ENCODE measurements at places on chromosomes 13 and 19.

DNA sequence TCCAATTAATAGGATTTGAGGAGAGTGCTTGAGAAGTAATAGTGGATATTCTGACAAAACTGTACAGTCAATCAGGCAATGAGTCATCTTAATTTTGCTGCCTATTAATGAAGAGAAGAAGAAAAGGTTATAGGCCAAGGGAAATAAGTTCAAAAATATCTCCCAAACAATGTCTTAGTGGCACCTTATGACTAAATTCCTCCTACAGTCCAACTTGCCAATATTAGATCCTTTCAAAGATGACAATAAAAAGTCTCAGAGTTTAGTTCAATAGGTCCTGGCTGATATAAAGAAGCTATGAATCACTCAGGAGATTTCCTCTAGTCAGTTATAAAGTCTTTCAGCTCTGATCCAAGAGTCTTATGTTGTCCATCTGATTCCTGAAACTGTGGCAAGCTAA is 27.9 kb downstream of the UGGT2 start:
- no peaks in the 10 kb centered on the region for H3K27me3 ChIP-seq
- H3K27ac ChIP-seq: no peak overlapping the region
- no peaks in the 10 kb centered on the region for H3K4me1 ChIP-seq
- DNase-seq: no peak

DNA sequence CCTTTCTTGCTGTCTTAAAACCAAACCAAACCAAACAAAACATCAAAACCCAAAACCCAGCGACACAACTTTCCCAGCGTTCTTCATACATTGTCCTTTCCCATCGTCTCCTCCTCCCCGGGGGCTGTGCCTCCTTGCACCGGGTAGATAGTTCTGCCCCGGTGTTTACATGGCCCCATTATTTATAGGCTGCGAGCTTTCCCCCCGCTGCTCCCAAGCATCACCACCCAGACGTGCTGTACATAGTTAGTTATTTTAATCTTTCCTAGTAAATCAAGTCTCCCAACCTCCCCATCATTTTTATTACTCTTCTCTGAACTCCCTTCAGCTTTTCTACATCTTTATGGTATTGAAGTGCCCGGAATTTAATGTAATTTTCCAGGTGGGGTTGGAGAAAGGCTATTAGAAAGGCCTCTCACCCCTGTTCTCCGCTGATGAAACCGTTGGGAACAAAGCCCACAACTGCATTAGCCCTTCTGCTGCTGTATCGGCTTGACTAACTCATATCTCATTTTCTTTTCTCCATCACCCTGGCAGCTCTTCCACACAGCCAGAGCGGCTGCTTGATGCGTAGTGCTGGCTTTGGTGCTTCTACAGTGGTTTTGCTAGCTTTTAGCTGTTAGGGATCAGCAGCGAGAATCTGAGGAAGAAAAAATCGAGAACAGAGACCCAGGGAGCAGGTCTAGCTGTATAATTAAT is 53.1 kb downstream of the FGF9 start:
- no peak overlapping the region for H3K4me3 ChIP-seq
- H3K36me3 ChIP-seq: no peaks in the 10 kb centered on the region
- no peaks in the 10 kb centered on the region for H3K4me1 ChIP-seq
- no peak overlapping the region for H3K27ac ChIP-seq
- H3K27me3 ChIP-seq: peaks cover 16% of the 10 kb centered on the region

DNA sequence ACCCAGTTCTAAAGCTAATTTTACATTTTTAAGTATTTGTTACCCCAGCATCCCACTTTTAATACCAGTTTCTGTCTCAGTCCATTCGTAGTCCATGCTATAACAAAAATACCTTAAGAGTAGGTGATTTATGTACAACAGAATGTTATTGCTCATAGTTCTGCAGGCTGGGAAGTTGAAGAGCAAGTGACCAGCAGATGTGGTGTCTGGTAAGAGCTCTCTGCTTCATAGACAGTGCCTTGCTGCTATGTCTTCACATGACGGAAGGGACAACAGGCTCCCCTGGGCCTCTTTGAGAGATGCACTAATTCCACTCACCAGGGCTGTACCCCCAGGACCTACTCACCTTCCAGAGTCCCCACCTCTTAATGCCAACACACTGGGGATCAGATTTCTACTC is 96.6 kb downstream of the COL4A2 start:
- peaks cover 36% of the 10 kb centered on the region for H3K4me1 ChIP-seq
- peak; percentile 65 for DNase-seq
- H3K36me3 ChIP-seq: no peaks in the 10 kb centered on the region
- H3K27ac ChIP-seq: peak overlapping the region; percentile 18
- H3K4me3 ChIP-seq: no peak overlapping the region

- no peaks in the 10 kb centered on the region for H3K36me3 ChIP-seq
- DNase-seq: no peak
- H3K4me1 ChIP-seq: no peaks in the 10 kb centered on the region
- H3K27ac ChIP-seq: no peak overlapping the region
Measured at GRCh38 chr13:69292789-69293425, 814.7 kb upstream of the ATXN8OS start.

DNA sequence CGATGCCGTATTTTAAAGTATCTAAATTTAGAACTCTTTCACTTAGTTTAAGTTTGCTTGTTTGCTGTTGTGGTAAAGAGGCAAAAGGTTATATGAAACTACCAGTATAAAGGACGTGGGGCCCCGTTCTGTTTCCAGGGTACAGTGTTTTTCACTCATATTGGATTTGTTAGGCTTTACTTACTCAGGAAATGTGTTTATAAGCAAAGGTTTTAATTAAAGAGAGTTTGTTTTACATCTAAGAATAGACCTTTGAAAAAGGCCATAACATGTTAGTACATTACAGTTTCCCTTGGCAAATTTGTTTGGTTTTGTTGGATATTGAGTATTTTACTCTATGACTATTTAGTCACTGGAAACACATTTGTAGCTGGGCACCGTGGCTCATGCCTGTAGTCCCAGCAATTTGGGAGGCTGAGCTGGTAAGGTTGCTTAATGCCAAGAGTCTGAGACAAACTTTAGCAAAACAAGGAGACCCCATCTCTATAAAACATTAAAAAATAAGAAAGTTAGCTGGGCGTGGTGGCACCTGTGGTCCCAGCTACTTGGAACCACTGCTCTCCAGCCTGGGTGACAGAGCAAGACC is 7.1 kb downstream of the DGKH start:
- H3K27ac ChIP-seq: no peak overlapping the region
- H3K36me3 ChIP-seq: no peaks in the 10 kb centered on the region
- DNase-seq: no peak
- no peak overlapping the region for H3K4me3 ChIP-seq
- H3K27me3 ChIP-seq: no peaks in the 10 kb centered on the region

DNA sequence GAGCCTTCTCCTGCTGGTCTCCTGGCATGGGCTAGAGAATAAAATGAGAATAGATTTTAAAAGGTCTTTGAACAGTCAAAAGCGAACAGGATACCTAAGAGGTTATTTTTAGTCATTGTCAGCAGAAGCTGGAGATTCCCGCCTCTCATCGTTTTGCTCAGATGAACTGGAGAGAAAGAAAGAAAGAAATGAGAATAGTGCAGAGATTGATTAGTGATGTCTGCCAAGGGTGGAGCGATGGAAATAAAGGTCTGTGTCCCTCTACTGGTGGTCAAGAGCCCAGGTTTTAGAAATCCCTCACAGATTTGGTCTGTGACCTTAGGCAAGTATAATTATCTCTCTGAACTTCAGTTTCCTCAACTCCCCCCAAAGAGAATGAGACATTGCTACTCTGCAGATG is 5.3 kb downstream of the NCAN start:
- H3K36me3 ChIP-seq: no peaks in the 10 kb centered on the region
- H3K4me1 ChIP-seq: no peaks in the 10 kb centered on the region
- no peak overlapping the region for H3K4me3 ChIP-seq
- H3K27me3 ChIP-seq: peaks cover 48% of the 10 kb centered on the region
- H3K27ac ChIP-seq: no peak overlapping the region
- DNase-seq: peak; percentile 71

- H3K27ac ChIP-seq: peak overlapping the region; percentile 83
- H3K27me3 ChIP-seq: no peaks in the 10 kb centered on the region
- peak; percentile 99 for DNase-seq
- H3K4me1 ChIP-seq: peaks cover 6% of the 10 kb centered on the region
Measured at GRCh38 chr19:46288896-46289588, 7.8 kb upstream of the HIF3A start.

DNA sequence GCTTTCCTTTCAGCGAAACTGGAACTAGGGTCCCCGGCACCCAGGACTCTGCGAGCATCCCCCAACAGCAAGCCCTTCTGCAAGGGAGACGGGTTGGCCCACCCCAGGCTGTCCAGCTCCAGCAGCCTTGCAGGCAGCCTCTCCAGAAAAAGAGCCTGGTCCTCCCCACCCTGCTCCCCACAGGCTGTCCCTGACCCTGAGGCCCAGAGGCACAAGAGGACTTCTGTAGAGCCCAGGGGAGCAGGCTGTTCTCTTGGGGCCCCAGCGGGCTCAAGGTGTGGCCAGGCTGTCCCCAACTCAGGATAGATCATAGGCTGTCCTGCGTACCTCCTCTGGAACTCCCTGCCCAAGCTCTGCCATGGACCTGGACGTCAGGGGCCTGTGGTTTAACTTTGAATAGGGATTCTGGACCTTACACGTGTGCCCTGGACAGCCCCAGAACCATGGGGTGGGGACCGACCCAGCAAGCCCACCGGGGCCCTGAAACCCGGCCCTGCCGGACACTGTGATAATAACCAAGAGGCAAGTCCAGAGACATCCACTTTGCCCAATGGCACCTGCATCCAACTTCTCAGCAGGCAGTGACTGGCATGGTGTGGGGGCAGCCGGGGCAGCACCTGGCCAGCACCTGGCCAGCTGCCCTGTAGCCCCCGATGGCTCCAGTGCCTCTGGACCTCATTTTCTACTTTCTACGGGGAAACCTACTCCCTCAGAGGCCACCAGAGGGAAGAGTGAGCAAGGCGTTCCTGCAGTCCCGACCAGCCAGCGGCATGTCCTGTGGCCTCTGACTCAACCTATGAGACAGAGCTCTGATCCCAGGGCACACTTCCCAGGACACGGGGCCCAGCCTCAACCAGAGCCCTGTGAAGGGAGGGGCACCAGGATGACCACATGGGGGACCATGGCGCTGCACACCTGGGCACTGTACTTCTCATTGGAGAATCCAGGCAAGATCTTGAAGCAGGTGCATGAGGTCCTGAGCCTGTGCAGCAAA is 50.9 kb upstream of the TPM4 start:
- DNase-seq: peak; percentile 31
- H3K27ac ChIP-seq: no peak overlapping the region
- H3K27me3 ChIP-seq: no peaks in the 10 kb centered on the region
- H3K4me1 ChIP-seq: peaks cover 5% of the 10 kb centered on the region

- peaks cover 4% of the 10 kb centered on the region for H3K4me1 ChIP-seq
- peak overlapping the region; percentile 79 for H3K27ac ChIP-seq
- DNase-seq: peak; percentile 34
- H3K4me3 ChIP-seq: no peak overlapping the region
Measured at GRCh38 chr13:35771898-35772297, 295.4 kb upstream of the MAB21L1 start.

DNA sequence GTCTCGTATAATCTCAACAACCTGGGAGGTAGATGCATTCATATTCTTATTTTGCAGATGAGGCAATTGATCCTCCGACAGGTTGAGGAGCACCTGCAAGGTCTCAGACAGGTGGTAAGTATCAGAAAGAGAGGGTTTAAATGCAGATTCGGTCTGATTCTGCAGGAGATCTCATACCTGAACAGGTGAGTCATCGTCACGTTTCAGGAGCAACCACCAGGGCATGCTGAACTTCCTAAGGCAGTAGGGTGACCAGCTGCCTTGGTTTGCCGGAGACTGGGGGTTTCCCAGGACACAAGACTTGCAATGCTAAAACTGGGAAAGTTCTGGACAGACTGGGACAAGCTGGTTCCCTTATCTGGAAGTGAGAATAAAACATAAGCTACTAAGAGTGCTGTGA is 68.8 kb upstream of the TSHZ3 start:
- no peaks in the 10 kb centered on the region for H3K36me3 ChIP-seq
- peaks cover 19% of the 10 kb centered on the region for H3K27me3 ChIP-seq
- no peak overlapping the region for H3K4me3 ChIP-seq
- no peaks in the 10 kb centered on the region for H3K4me1 ChIP-seq
- no peak overlapping the region for H3K27ac ChIP-seq
- no peak for DNase-seq

GRCh38 chr13:48507021-48507420 is 25.9 kb downstream of the RCBTB2 start:
- DNase-seq: no peak
- H3K27ac ChIP-seq: no peak overlapping the region
- no peaks in the 10 kb centered on the region for H3K27me3 ChIP-seq

DNA sequence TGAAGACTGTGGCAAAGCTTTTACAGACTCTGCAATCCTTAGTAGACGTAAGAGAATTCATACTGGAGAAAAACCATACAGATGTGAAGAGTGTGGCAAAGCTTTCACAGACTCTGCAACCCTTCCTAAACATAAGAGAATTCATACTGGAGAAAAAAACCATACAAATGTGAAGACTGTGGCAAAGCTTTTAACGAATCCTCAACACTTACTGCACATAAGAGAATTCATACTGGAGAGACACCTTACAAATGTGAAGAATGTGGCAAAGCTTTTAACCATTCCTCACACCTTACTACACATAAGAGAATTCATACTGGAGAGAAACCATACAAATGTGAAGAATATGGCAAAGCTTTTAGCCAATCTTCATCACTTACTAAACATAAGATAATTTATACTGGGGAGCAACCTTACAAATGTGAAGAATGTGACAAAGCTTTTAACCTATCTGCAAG is 50.1 kb upstream of the ZNF98 start:
- H3K27ac ChIP-seq: no peak overlapping the region
- no peak for DNase-seq
- no peak overlapping the region for H3K4me3 ChIP-seq
- no peaks in the 10 kb centered on the region for H3K4me1 ChIP-seq

GRCh38 chr13:93956426-93956825 is 523.1 kb downstream of the DCT start:
- H3K4me3 ChIP-seq: no peak overlapping the region
- no peaks in the 10 kb centered on the region for H3K36me3 ChIP-seq
- DNase-seq: peak; percentile 26
- H3K27ac ChIP-seq: no peak overlapping the region
- H3K4me1 ChIP-seq: no peaks in the 10 kb centered on the region

DNA sequence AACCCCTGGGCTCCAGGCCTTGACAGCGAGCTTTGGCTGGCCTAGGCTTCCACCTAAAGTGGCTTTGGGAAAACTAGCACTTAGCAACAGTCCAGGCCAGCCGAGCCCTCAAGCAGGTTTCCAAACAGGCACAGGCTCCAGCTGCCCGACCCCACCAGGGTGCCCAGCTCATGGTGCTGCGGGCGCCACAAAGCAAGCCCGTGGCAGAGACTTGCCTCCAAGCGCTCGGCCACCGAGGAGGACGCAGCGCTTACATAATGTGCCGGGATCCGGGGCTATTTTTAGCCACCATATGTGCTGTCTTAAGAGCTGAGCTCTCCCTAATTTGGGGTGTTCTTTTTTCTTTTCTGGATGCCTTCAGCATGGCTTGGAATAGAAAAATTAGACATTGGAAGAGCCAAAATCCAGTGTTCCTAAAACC is 56.1 kb upstream of the F7 start:
- no peaks in the 10 kb centered on the region for H3K4me1 ChIP-seq
- H3K27ac ChIP-seq: no peak overlapping the region
- peaks cover 56% of the 10 kb centered on the region for H3K27me3 ChIP-seq

DNA sequence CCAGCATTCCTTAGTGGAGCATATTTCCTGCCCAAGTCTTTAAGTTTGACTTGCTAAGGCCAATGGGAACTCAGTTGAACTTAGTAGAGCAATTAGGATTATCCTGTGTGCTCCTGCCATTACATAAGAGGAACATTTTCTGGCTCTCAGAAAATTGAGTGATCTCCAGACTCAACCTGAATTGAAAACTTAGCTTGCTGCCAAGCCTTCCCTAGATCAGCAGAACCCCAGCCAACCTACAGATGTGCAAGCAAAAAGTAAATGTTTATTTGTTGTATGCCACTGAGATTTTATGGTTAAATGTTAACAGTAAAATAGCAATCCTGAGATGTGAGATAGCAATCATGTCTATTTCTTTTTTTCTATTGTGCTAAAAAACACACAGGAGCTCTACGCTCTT is 350.9 kb downstream of the OLFM4 start:
- H3K4me3 ChIP-seq: no peak overlapping the region
- H3K27ac ChIP-seq: no peak overlapping the region
- DNase-seq: no peak
- H3K4me1 ChIP-seq: no peaks in the 10 kb centered on the region

Measured in mesenchymal stem cell (in vitro differentiated cells and primary cell).